ENCODE measurements at places on chromosomes 1 and 21. TPM values are rescaled to one million over a fixed set of nuclear protein-coding genes. Genes with fewer than 3 reads are reported as not detected.

The FAM3B gene
- total RNA-seq: not detected

The ATAD3C gene
- not detected for total RNA-seq

The LCE2C gene
- not detected for total RNA-seq

The HNRNPCL1 gene
- total RNA-seq: not detected

The CDC20 gene
- total RNA-seq: 196 TPM

The C1orf141 gene
- total RNA-seq: not detected

The CD1E gene
- not detected for total RNA-seq

All from A549 treated with dexamethasone at 1 μM for 4 hours (cell line).